ENCODE measurements at places on chromosomes 4 and X. TPM values are rescaled to one million over a fixed set of nuclear protein-coding genes. Genes with fewer than 3 reads are reported as not detected.

Gene C4orf36
- total RNA-seq = 1.8 TPM

Gene TMSB15B
- 0.39 TPM for total RNA-seq

Gene POU4F2
- not detected for total RNA-seq

Gene TIGD2
- total RNA-seq = 10.3 TPM

Gene SLC6A14
- 0.05 TPM for total RNA-seq

Gene GPR34
- not detected for total RNA-seq

Gene NWD2
- total RNA-seq = not detected

Gene NUP62CL
- total RNA-seq = 21.1 TPM

Gene SCOC
- 52.2 TPM for total RNA-seq

Gene FRMPD3
- total RNA-seq = 0.42 TPM

Gene TEX28
- not detected for total RNA-seq

Gene KLF8
- total RNA-seq = 1.2 TPM

Gene SMS
- total RNA-seq = 164 TPM

Gene MAGEH1
- total RNA-seq = 0.20 TPM

Gene DCAF12L2
- not detected for total RNA-seq

Gene IQCM
- total RNA-seq = 0.20 TPM

Gene VEGFD
- total RNA-seq = 0.37 TPM

Gene NPY1R
- 0.39 TPM for total RNA-seq

Gene GATB
- total RNA-seq = 29.3 TPM

Gene IRS4
- total RNA-seq = not detected

Gene GPC4
- 9.7 TPM for total RNA-seq

Gene ATP2B3
- total RNA-seq = not detected

Gene GPRIN3
- 0.39 TPM for total RNA-seq

Gene TXK
- total RNA-seq = 1.7 TPM

Gene ZNF141
- 0.17 TPM for total RNA-seq

Gene TMEM185A
- 15.2 TPM for total RNA-seq

Gene SPANXD
- not detected for total RNA-seq

Gene SRD5A3
- total RNA-seq = 19.9 TPM

Gene NPY2R
- not detected for total RNA-seq

Gene CLDN2
- total RNA-seq = 0.10 TPM

Gene GJB1
- not detected for total RNA-seq

Gene POU3F4
- not detected for total RNA-seq

Gene ZGRF1
- total RNA-seq = 21.4 TPM

Gene TRAM1L1
- not detected for total RNA-seq

Gene GPR173
- 3.4 TPM for total RNA-seq

Gene MAGEB2
- total RNA-seq = 138 TPM

Gene EMCN
- not detected for total RNA-seq

Gene CITED1
- 2.8 TPM for total RNA-seq

Gene DUSP9
- total RNA-seq = 14.2 TPM

Gene STPG2
- total RNA-seq = not detected

Gene CXorf65
- not detected for total RNA-seq

Gene MAMLD1
- total RNA-seq = 3.6 TPM

Gene NDST4
- not detected for total RNA-seq

Gene PNMA5
- total RNA-seq = not detected

Gene MSX1
- total RNA-seq = 59.9 TPM

Gene UNC5C
- not detected for total RNA-seq

Gene PASD1
- not detected for total RNA-seq

Gene MFAP3L
- 8.4 TPM for total RNA-seq

Gene RBMXL3
- not detected for total RNA-seq

Gene SLC16A2
- total RNA-seq = 0.32 TPM

Gene MSMO1
- total RNA-seq = 54.5 TPM
